NCI-H1436 treated with DMSO at 0.1 percent for 48 hours (cell line): ENCODE measurements at places on chromosomes 11 and 22.

DNA sequence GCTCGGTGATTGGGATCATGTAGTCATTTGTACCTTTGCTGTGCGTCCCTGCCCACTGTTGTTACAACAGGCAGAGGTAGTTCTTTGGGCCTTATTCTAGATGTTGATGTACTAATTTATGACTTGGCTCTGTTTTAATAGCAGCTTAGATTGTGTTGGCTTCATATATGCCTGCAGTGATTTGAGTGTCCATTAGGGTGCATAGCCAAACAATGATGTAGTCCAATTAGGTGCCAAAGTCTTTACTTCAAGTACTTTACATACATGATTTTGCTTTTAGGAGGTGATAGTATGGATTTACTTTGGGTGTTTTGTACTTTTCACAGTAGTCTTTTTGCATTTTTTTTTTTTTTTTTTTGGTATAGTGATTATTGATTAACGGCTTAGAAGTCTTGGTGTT, 46.4 kb downstream of the PPP6R3 start:
- DNase-seq: peak; percentile 11

GRCh38 chr11:74397501-74398243, 561 bp downstream of the PGM2L1 start:
- DNase-seq: no peak

GRCh38 chr11:13114566-13115379, 105.7 kb downstream of the RASSF10 start:
- peak; percentile 89 for DNase-seq

GRCh38 chr11:75589933-75590332, 27.9 kb downstream of the SERPINH1 start:
- DNase-seq: no peak

GRCh38 chr11:115765803-115766239, 261.6 kb upstream of the CADM1 start:
- no peak for DNase-seq

GRCh38 chr11:33713151-33713855, 12.7 kb upstream of the C11orf91 start:
- DNase-seq: no peak

GRCh38 chr22:41417622-41418390, 28.8 kb downstream of the TOB2 start:
- no peak for DNase-seq

- DNase-seq: no peak
Observed at GRCh38 chr22:39243439-39244135, 1.2 kb downstream of the PDGFB start.

DNA sequence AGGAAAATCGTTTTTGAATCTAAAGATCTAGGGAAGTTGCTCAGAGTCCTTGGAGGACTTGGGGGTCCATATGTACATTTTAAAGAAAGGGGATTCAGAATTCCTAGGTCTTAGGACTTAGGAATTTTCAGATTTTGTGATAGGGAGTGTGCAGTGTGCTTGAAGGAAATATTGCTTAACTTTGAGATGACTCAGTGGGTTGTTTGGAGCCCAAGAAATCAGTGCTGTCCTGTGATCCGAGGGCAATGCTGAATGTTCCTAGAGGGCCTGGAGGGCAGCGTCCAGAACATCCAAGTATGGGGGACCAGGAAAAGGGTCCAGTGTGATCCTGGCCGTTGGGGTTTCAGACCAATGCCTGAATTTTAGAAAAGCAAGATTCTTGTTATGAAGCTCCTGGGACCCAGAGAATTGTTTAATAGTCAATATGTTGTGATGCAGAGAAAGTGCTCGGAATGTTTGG, 3.1 kb upstream of the IGF2 start:
- DNase-seq: no peak
